Glomerular endothelial cell (primary cell): ENCODE measurements at places on chromosomes 13 and 19. TPM values are rescaled to one million over a fixed set of nuclear protein-coding genes. Genes with fewer than 3 reads are reported as not detected.

The DACT3 gene
- total RNA-seq, result 2.3 and 3.7 TPM in 2 replicates

The ZMYM2 gene
- 29.8 and 54.0 TPM in 2 replicates for total RNA-seq

The ZNF468 gene
- 14.2 and 19.4 TPM in 2 replicates for total RNA-seq

DNA sequence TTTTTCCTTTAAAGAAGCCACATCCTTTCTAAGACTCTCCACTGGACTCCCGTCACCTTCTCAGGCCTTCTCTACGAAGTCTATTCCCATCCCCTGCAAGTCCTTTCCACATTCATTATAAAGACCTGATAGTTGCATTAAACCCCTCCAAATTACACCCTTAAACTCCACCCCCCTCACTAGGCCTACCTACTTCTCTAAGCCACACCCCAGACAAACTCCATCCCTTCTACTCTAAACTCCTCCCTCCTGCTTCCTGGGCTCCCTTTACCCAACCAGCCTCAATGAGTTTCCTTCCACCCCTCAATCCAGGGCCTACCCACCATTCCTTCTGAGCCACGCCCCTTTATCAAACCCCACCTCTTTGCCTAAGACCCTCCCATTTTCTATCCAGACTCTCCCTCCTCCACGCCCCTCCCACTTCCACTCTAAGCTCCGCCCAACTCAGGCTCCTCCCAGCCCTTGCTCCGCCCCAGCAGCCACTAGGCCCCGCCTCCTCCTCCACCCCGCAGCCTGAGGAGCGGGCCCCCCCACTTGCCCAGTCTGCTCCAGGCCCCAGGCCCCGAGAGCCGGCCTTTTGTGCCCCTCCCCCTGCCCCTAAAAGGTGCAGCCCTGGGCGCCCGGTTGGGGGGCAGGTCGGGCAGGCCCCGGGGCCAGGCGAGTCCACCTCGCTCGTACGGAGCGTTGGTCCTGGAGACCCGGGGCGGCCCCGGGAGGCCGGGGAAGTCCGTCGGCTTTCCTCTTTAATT is 424 bp downstream of the FIZ1 start:
- DNase-seq, result peak; percentile 64

- no peak for DNase-seq
Observed at GRCh38 chr19:41711376-41712261, 3.2 kb downstream of the CEACAM5 start.

GRCh38 chr13:113641426-113641825 is 16.6 kb downstream of the ATP4B start:
- DNase-seq, result no peak

GRCh38 chr13:74769333-74769732 is 635.1 kb upstream of the KLF12 start:
- no peak for DNase-seq

- DNase-seq, result no peak
Observed at GRCh38 chr13:43227721-43228120, 204.3 kb downstream of the DNAJC15 start.

GRCh38 chr13:66745307-66745706 is 484.8 kb downstream of the PCDH9 start:
- DNase-seq, result no peak

DNA sequence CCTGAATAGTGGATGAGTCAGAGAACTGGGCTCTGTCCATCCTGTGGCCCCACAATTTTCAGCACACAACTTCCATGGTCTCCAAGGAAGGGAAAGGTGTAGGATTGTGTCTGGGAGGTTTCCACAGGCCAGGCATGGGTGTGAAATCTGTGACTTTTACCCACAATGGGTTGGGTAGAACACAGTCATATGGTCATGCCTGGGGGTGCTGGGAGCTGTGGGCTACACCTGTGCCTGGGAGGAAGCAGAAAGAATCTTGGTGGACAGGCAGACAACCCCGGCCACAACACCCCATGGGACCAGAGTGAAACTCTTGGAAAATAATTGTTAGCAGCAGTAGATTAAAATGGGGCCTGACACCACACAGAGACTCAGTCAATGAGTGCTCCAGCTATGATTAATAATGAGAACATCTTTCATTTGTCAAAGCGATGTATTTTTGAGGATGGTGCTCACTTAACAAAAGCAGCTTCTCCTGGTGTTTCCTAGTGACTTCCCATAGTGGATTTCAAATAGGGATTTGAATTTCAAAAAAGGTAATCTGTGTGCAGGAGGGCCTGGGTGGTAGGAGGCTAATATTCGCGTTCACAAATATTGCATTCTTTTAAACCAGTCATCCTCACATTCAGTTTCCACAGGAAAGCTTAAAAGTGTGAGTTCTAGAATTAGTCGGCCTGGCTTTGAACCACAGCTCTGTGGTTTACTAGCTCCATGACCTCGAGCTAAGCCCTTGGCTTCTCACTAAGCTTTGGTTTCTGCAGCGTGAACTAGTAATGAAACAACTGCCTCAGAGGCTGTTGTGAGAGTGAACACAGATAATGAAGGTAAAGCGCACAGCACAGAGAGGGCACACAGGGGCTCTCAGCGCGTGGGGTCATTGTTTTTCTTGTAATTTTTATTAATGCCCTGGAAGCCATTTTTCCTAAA is 89.3 kb upstream of the UQCRFS1 start:
- DNase-seq, result no peak

GRCh38 chr13:75806117-75806516 is 170.0 kb downstream of the LMO7 start:
- DNase-seq, result no peak

DNA sequence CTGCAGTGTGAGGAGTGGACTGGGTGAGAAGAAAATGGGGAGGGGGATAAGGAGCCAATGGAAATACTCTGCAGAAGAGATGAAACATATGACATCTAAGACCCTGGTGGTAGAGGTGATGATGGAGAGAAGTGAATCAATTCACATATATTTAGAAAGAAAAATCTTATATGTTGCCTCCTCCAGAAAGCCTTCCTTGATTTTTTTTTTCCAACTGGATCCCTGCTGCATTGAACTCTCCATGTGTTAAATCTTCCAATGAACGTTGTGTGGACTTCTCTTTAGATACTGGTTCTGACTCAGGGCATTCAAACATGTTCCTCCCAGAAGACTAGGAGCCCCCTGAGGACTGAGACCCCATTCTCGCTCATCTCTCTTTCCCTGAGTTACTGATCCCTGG is 348.3 kb downstream of the TSHZ3 start:
- DNase-seq, result no peak

DNA sequence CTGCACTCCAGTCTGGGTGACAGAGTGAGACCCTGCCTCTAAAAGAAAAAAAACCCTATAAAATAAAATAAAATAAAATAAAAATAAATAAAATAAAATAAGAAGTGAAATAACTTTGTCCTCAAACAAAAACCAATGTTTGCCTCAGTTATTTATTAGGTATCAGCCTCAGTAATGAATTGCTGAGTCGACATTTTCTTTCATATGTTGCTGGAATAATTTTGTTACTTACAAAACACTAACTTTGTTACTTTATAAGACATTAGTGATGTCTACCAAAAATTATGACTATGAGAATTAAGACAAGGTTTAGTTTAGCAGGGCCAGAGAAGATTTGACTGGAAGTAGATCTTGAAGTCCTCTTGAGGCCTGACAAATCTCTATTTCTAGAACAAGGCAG is 2074.5 kb upstream of the PCDH20 start:
- no peak for DNase-seq

DNA sequence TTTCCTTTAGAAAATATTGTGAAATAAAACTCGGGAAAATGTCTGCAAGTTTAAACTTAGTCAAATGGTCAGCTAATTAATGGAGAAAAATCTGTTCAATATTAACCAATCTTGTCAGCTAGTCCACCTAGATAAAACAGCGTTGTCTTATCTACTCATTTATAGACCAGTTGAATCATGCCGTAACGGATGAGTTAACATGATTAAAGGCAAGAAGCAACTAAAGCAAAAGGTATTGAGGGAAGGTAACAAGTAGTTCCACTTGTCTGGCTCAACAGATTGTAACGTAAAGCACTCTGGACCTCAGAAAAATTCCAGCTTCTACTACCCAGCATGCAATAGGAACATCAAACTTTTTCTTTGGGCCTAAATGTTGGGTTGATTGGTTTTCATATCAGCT is 958.2 kb downstream of the DIAPH3 start:
- no peak for DNase-seq

DNA sequence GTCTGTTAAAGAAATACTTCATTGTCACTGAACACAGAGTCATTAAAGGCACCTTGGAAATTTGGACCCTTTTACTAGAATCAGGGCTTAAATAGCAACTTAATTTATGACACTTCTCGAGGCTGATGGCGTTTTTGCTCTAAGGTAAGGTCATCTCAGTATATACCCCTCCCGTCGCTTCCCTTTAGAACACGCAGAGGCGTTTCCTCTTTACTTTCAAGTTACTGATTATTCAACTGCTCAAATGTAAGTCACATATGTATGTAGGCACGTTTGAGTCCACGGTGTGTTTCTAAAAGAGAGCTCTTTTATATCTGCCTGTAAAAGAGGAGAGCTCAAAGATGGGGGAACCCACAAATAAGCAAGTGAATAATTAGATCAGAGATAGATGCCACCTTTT is 181.5 kb downstream of the TSHZ3 start:
- no peak for DNase-seq

DNA sequence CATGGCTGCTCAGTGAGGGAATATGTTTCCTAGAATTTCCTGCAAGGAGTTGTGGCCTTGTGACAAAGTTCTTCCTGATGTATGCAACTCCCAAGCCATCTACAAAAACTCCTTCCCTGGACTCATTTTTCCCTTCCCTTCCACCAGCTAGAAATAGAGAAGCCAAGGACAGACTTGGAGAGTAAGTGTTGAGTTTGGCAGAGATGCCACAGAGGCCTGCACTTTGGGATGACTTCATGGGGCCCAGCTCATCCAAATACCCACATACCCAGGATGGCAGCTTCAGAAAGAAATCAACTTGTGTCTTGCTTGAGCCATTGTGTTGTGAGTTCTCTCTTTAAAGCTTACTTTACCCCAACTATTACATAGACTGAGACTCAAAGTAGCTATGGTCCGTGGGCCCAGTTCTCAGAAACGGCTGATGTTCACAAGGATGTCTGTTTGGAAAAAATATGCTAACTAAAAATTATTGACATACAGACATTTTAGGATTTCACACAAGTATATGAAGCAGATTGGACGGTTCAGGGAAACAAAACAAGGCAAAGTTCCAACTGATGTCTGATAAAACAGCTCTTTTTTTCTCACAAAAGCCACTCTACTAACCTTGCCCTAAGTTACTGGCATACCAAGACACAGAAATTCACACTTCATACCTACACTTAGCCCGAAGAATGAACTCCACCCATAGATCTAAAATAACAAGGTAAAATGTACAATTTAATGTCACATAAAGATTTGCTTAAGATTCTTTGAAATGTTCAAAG is 107.9 kb downstream of the NALCN start:
- DNase-seq, result no peak

DNA sequence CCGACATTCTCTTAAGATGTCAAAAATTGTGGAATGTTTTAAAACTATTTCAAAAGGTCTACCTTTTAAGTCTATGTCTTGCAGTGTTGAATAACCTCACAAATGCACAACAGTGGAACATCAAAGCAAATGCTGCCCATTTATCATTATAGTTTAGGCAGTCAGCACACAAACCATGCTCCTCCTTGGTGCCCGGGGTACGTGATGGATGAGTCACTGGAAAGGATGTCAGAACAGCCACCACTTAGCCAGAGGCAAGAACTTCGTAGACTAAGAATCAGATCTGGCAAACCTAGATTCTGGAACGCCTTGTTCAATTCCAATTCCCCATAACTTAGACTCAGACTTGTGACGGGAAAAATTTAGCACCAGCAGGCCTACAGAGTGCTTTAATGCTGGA is 343.6 kb downstream of the FGF9 start:
- DNase-seq, result no peak

- no peak for DNase-seq
Observed at GRCh38 chr19:43309466-43309865, 40.1 kb upstream of the PSG9 start.

DNA sequence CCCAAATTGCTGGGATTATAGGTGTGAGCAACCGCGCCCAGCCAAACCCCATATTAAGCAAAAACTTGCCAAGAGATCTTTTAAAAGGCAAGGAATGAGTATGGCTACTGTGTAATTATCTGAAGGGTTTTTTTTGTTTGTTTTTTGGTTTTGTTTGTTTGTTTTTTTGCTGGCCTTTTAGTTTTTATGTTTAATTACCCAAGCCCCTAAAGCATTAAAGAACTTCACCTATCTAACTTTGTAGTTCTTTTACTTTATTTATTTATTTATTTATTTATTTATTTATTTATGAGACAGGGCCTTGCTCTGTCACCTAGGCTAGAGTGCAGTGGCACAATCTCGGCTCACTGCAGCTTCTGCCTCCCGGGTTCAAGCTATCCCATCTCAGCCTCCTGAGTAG is 40.3 kb upstream of the GARRE1 start:
- no peak for DNase-seq

GRCh38 chr13:25585000-25585399 is 213.2 kb downstream of the ATP8A2 start:
- DNase-seq, result no peak

DNA sequence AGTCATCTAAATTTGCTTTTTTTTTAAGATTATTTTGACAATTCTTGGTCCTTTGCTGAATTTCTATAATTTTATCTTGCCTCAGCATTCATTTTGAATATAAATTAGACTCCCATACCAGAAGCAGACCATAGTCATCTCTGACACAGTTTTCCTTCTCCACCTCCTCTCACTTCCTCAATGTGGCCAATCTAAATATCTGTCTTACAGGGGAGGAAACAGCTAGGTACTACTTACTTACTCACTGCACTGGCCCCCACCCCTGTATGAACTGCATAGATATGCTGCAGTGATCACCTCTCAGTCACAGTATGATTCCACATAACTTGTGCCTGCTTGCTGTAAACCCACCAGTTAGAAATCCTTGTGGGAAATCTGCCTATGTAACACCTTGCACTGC is 665.6 kb downstream of the FGF9 start:
- no peak for DNase-seq

DNA sequence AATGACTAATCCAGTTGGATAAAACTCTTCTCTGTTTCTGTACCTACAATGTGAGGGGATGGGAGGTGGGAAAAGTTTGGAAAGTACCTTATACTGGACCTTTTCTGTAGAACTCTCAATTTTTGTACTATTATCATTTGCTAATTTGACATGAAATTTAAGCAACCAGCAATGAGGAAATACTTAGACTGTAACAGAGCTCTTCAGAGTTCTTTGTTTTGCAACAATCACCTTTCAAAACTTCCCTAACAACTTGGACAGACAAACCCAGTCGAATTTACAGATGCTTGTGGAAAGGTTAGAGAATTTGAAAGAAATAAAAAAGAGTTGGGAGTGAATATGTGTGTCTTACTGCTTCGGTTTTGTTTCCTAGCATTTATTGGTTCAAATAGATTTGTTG is 16.8 kb downstream of the KBTBD7 start:
- no peak for DNase-seq

GRCh38 chr19:51089786-51090185 is 7.1 kb upstream of the KLK14 start:
- DNase-seq, result no peak

DNA sequence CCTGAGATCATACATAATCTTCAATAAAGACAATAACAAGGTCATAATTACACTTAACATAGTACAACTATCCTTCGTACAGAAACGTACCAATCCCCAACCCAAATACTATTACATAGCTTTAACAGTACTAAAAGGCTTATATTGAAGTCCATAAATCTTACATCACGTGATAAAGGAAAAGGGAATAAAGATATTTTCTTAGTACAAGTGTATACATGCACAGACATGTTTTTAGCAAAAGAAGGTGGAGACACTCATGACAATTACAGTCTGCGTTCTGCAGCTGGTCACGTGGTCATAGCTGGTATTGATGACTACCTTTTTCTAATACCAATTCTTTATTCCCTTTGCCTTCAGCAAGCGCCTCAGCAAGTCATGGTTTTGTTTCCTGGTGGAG is 464.5 kb upstream of the SLITRK5 start:
- DNase-seq, result no peak
